ENCODE measurements at places on chromosomes 2 and 18.

- DNase-seq: peak; percentile 66
These were observed 50.1 kb downstream of the THUMPD2 start for GRCh38 chr2:39728941-39729351.

GRCh38 chr2:240134466-240134865, 1.6 kb downstream of the COPS9 start:
- DNase-seq: no peak

DNA sequence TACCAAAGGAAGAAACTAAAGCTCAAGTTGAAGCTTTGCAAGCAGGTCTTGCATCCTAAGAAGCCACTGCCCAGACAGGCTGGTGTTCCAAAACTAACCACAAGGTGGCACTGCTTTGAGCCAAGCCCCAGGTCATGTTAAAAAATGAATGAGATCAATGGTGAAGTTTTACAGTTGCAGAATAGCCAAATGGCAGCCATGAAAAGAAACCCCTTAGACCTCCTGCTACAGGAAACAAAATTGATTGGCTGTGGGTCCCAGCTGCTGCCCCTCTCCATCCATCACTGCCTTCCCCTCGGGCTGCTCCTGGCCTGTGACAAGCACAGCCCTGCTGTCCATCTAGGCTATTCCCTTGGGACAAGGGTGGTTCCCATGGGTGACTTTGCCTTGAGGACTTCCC, 20.7 kb upstream of the MREG start:
- DNase-seq: peak; percentile 52

DNA sequence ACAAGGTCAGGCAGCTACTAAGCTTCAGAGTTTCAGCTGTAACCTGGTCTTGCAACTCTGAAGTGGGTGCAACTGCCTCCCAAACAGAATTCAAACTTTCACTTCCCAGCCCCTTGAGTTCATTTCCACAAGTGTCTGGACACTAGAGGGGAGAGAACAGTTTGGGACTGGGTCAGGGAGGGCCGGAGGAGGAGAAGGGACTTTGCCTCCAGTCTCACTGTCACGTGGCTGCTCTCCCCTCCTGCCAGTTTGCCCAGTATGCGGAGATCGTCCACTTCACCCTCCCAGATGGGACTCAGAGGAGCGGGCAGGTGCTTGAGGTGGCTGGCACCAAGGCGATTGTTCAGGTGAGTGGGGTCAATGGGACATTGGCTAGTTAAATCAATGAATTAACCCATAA, 20.6 kb upstream of the ANKRD53 start:
- DNase-seq: no peak

- DNase-seq: peak; percentile 0
These were observed 38.1 kb downstream of the FN1 start for GRCh38 chr2:215397632-215398341.

- no peak for DNase-seq
These were observed 453 bp upstream of the GRB14 start for GRCh38 chr2:164621764-164622105.

Measured in NCI-H69 (cell line).